Omental fat pad (tissue), 4 donors: ENCODE measurements at places on chromosomes 13 and 19.

GRCh38 chr13:84405286-84405685 is 523.0 kb upstream of the SLITRK1 start:
- no peak for DNase-seq

GRCh38 chr19:36115453-36116343 is at the start of gene TBCB:
TBCB (plus strand) TSS chr19:36115468; CDS start chr19:36115561, 93 bp downstream.
- DNase-seq = peak; percentile 74

DNA sequence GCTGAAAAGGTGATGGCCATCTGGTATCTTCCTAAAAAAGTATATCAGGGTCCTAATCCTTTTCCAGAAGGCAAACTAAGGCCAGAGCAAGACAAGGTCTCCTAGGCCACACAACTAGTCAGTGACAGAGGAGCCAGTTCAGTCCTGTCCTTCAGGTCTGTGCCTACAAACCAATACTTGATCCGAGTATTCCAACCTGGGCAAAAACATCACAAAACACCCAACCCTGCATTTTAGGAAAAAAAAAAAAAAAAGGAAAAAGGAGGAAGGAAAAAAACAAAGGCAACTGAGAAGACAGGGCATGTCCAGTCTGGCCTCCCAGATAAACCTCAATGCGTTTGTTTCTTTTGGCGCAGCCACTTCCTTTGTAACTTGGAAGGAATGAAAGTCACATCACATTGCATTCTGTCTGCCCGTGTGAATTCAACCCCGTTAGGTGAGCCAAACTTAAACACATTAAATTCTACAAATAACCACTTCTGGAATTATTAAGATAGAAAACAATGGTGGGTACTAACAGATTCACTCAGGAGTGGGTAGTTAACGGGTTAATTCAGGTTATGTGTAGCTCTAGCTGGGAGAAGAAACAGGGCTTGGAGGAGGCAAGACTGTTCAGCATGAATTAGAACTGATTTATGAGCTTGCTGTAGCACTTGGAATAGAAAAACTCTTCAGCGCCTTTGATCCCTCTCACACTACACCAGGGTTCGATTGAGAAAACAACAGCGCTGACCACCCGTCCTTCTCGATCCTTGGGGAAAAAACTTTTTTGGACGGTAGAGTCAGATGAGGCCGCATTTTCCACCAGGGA is 43.0 kb upstream of the HNRNPA1L2 start:
- no peak for DNase-seq

DNA sequence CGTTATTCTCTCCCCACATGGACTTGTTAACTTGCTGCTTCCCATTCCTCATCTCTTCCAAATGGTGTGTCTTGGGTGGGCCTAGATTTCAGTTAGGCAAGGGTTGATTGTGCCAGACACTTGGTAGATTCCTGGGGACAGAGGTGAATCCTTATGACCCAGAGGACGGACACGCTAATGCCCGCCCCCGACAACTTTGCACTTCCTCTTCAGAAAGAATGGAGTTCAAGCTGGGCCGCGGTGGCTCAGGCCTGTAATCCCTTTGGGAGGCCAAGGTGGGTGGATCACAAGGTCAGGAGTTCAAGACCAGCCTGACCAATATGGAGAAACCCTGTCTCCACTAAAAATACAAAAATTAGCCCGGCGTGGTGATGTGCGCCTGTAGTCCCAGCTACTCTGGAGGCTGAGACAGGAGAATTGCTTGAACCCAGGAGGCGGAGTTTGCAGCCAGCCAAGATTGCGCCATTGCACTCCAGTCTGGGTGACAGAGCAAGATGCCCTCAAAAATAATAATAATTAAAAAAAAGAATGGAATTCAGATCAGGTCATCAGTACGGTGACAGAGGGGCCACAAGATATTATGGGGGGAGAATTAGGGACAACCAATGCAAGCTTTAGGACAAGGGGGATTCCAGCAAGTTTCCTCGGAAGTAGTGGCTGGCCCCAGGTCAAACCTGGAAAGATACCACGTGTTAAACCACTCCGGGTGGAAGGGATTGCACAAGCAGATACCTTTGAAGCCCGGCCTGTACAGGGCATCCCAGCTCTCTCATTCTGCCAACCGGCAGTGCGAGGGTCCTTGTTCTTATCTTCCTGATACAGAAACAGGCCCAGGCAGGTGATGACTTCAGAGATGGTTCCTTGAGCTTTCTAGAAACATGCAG is 2.7 kb downstream of the MYO9B start:
- no peak for DNase-seq

GRCh38 chr13:50519866-50520265 is 323.6 kb downstream of the DLEU7 start:
- DNase-seq = no peak
